ENCODE measurements at places on chromosomes 7 and 10.

GRCh38 chr7:6162650-6163366 is 109.6 kb downstream of the CYTH3 start:
- DNase-seq = no peak

DNA sequence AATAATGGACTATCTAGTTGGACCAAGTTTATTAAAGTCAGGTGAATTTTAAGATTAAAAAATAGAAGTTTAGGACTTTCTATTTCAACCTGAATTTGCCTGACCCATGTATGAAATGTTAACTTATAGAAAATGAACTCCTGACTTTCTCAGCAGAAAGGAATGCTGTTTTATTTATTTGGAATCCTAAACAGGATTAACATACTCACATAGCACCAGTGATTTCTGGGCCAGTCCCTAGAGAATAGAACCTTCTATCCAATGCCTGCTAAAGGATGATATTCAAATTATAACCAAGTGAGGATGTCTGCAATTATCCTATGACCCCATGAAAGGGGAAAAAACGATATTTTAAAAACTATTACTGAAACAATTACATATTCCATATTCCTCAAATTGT is 148.8 kb downstream of the CHRM2 start:
- no peak for DNase-seq

DNA sequence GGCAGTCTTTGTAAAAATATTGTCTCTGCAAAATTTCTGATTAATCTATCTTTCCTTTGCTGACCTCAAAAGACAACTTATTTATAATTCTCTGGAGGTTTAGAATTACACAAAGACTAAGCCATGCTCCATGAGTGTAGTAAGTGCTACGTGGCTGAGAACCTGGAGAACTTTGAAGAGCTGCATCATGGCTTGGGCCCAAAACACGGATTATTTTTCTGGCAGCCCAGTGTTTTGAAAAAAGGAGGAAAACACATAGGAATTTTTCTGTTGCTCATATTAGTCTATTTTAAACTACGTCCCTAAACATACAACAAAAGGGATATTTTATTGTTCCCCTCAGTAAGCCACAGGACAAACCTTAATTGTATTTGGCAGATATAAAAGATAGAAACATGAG is 360.7 kb upstream of the MYO3A start:
- DNase-seq = no peak

DNA sequence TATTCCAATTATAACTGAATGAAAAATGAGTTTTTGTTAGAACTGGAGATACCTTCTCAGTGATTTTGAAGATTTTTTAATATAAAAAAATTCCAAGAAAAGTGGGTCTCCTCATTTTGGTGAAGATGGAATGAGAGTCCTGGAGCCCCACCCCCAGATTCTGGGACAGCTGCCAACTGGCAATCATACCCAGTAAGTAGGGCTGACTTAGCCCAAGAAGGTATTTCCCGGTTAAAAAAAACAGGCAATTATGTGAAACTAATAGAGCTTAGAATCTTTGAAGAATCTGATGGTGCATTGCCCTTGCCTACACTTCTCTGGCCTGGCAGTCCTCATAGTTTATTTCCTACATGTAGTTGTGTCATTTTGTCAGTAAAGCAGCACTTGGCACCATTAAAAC is 52.8 kb upstream of the VWDE start:
- DNase-seq = no peak

GRCh38 chr7:120716307-120716706 is 141.6 kb downstream of the TSPAN12 start:
- DNase-seq = no peak

DNA sequence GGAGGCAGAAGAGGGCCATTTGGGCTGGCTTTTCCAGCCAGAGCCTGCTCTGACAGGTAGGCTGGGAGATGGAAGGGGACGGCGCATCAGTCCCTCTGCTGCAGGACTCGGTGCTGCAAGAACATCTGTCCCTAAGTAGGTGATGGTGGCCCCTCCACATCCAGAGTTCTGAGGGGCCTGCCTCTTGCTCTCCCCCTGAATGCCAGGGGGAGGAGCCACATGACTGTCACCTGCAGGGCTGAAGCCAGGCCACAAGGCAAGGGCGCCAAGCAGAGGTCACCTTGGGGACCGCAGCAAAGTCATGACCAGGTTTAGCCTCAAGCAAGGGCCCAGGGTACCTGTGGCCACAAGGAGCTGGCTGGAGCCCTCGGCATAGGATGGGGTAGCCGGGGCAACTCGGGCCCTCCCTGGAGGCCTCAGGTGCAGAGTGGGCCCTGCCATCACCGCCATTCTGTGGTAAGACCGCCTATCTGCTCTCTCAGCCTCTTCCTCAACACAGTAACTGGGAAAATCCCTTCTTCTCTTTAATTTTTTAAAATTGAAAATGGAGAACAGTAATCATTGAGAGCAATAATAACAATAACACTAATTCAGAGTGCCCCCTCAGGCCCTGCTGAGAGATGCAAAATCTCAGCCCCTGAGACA is 99.3 kb downstream of the FAM53B start:
- DNase-seq = no peak
